HFF-Myc (cell line): ENCODE measurements at places on chromosomes 1 and 21.

- peak; percentile 52 for DNase-seq
These were observed 74.0 kb upstream of the RALGPS2 start for GRCh38 chr1:178650934-178651511.

DNA sequence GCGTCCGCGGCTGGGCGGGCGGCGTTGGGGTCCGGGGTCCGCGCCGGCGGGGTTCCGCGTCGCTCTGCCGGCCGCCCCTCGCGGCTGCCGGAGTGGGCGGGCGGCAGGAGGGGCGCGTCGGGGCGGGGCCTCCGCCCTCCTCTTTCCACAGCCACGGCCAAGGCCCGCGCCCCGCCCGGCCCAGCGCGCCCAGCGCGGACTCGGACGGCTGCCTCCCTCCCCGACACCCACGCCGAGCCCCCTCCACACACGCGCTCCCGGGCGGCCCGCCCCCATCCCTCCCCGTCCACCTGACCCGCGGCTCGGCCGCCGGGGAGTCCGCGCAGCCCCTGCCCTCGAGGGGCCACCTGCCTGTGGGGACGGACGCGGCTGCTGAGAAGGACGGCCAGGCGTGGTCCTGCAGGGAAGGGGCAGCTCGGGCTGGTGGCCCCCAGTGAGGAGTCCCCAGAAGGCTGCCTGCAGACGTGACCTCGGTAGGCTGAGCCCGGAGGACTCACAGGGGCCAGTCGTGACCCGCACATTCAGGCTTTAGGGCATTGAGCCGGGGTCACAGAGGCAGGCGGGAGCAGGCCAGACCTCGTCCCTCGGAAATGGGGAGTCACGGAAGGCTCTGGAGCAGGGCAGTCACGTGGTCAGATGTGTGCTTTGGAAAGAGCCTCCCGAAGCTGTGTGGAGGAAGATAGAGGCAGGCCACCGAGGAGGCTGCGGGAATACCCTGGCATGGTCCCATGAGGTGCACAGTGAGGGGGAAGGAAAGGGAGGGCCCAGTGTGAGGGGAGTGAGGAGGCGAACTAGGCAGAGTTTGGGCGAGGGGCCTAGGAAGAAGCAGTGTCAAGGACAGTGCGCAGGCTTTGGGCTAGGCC, at the start of gene COL8A2:
TSS of gene COL8A2 (minus strand) at position 94 of the 863 bp plus-strand sequence. CDS start 24,980 bp downstream, outside the sequence.
- no peak for DNase-seq

GRCh38 chr1:161313554-161314200, 504 bp upstream of the SDHC start:
- DNase-seq, result no peak

DNA sequence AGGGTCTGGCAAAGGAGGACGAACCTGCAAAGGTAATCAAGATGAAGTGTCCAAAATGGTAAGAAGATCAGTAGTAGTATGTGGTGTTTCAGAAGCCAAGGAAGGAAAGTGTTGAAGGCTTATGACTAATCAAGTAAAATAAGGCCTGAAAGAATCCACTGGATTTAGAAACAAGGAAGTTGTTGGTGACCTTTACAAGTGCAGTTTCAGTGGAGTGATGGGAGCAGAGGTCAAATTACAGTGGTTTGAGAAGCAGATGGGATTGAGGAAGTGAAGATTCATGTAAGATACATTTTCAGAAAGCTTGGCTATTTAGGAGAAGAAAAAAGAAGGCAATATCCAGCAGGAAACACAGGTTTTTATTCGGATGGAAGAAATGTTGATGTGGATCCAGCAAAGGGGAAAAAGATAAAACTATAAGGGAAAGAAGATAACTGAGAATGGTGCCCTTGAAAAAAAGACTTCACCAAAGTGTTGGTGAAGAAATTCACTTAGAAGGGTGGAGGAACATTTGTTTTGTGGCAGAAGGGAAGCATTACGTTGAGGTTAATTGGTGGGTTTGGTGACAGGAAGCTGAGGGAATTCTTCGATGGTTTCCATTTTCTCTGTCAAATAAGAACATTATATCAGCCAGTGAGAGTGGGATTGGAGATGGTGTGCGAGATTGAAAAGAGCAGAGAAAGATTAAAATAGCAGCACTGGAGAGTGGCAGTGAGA, 2.1 kb downstream of the ARMH1 start:
- peak; percentile 61 for DNase-seq

GRCh38 chr1:61115436-61115835, 33.1 kb downstream of the NFIA start:
- no peak for DNase-seq

DNA sequence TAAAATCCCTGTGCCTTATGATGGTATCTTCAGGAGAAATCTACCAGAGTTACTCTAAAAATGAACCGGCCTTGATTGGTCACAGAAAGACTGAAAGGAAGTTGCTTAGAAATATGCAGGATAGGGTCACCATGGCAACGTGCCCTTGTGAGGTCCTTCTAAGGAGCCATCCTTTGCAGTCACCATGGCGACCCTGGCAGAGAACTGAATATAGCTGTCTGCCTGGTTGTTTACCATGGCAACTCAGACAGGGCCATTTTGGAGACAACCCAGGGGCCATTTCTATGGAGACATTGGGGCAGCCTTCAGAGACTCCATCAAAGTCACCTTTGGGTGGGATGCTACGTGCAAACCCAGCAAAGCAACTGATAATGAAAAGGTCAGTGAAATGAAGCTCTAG, 43.0 kb downstream of the SNX7 start:
- peak; percentile 20 for DNase-seq

GRCh38 chr1:187924252-187924651, 1095.5 kb downstream of the PLA2G4A start:
- DNase-seq, result no peak

DNA sequence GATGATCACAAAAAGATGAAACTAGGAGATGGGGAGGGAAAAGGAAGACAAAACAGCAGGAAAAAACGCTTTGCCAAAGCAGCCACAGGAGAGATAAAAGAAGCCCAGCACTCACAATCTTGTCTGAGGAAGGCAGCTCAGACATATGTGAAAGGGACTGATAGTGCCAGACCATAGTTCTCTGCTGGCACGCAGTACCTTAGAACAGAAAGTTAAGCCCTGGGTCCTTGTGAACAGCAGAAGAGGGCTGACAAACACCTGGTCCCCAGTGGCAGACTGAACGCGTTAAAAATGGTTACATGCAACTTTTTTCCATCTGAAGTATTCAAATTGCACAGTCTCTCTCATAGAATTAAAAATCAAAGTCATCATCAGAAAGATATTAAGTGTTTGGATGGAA, 433.2 kb upstream of the ADAMTS5 start:
- no peak for DNase-seq

DNA sequence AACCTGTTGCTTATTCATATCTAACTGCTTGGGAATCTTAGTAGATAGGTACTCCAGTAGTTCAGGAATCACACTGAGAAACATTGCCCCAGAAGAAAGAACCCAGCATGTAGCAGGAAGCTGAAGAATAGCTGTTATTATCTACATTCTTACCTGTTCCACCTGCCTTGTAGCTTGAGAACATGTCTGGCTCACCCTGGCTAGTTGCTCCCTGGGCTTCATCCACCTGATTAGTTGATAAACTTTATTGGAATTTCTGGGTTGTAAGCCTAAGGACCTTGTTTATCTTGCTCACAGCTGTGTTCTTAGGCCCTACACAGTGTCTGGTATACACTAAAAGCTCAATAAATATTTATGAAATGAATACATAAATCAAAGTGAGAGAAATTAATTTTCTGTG, 106.3 kb upstream of the DMRTA2 start:
- no peak for DNase-seq

DNA sequence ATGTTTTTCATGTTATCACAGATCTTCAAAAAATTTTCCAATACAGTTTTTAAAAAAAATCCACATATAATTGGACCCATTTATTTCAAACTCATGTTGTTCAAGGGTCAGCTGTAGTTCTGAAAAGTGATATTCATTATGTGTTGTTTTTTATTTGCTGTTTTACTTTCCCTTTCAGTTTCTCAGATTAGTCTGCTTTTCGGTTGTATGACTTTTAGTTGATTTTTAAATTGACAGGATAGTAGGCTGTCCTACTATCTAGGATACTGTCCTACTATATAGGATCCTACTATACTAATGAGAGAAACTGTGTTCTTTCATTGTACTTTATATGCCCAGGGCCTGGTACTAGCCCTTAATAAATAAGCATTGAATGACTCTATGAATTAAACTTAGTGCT, 33.6 kb upstream of the GPR52 start:
- DNase-seq, result no peak

- DNase-seq, result no peak
These were observed 1.7 kb downstream of the ANGPTL1 start for GRCh38 chr1:178869119-178869697.

- DNase-seq, result no peak
These were observed 88.3 kb downstream of the SCMH1 start for GRCh38 chr1:41153750-41154274.

DNA sequence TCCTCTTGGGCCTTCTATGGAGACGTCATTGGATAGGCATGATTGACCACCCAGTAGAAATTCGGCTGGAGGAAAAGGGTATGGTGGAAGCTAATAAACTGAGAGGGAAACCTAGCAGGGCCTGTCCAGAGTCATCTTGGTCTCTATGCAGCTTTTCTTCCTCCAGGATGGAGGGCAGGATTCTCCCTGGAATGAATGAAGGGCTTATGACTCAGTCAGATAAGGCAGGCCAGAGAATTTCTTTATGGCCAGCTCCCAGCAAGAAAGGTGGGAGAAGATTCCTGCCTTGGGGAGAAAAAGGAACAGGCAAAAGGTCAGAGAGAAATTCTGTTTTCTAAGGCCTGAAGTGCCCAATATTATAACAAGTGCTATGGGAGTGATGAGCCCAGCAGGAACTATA, 17.1 kb downstream of the FBLIM1 start:
- no peak for DNase-seq

DNA sequence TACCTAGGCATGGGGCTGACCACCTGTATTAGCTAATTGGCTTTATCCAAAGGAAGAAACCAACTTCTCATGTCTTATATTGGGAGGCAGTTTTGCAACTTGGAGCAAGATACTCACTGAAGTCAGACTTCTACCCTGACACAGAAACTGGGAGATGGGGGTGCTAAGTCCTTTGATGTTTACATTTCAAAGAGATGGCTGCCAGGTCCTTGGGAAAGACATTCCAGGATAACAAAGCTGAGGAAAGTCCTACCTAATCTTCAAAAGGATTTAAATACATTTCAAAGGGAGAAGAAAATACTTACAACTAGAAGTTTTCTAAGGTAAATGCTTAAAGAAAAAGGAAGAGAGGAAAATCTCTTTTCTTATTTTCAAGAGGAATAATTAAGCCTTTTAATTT, 62.1 kb downstream of the FH start:
- no peak for DNase-seq

GRCh38 chr1:222624214-222624613, 6.3 kb downstream of the MIA3 start:
- no peak for DNase-seq

GRCh38 chr1:230917284-230918135, 49.2 kb upstream of the C1orf198 start:
- DNase-seq, result peak; percentile 43

DNA sequence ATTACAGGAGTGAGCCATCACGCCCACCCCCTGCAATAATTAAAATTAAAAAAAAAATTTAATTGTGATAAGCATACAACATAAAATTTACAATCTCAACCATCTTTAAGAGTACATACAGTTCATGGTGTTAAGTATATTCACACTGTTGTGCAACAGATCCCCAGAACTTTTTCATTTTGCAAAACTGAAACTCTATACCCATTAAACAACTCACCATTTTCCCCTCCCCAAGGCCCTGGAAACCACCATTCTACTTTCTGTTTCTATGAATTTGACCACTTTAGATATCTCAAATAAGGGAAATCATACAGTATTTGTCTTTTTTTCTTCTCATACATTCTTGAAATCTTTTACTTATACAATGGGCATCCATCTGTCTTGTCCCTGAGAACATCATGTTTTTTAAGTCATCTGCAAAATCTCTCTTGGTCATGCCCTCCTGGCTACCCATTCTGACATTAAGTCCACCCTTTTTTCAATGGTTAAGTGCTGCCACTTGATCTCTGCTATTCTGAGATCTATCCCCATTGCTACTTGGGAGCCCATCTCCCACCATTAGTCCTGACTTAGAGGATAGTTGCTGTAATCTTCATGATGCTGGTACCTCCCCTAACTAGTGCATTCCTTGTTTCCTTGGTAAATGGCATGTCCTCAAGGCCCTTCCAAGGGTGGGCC, 39.4 kb upstream of the ZFYVE9 start:
- no peak for DNase-seq

DNA sequence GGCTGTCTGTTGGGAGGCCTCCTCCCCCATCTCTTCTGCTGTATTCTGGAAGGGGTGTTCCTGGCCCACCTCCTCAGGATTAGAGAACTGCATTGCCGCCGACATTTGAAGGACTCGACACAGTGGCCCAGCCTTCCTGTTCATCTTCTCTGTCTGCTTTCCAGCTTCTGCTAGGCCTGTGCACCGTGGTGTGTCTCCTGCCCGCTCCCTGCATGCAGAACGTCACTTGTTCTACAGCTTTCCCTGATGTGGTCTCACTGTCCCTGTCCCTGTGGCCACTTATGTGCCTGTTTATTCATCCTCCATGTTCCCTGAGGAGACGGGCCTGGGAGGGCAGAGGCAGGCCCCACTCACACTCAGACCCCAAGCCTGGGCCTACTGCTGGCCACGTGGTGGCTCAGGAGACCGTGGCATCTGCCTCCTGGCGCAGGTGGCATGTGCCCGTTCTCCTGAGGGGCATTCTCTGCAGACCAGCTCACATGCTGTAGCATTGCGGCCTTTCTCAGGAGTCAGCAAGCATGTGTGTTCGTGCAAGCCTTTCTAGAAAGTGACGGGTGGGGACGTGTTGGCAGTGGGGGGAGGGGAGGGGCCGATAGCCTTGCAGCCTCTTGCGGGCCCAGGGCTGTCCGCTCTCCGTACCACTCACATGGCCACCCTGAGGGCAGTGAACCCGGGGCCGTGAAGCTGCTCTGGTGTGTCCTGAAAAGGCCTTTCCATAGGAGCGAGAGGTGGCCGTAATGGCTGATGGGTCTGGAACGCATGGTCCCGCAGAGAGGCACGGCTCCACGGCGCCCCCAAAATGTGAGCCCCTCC, 35.9 kb downstream of the POFUT2 start:
- no peak for DNase-seq
